ENCODE measurements at places on chromosomes 11 and 22.

DNA sequence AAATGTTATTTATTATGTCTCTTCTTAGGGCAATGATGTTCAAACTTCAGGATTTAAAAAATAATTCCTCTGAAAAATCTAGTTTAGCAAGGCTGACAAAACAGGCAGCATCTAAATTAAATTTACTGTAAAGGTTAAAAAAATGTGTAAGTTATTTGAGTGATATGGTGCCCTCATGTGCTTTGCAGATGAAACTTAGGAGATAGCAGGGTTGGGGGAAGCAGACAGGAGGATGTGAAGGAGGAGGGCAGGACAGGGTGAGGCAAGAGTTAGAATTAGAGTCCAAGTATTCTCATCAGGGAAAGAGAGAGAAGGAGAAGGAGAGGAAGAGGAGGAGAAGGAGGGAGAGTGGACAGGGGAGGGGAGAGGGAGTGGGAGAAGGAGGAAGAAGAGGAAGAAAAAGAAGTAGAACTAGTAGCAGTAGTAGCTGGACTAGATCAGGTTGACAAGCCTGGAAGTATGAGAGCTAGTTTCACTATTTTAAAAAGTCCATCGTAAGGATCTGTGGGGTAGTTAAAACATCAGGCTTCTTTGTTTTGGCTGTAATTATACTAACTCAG lies 141.2 kb upstream of the SESN3 start:
- DNase-seq, result no peak

- no peak for DNase-seq
These were observed 90.4 kb downstream of the WNT7B start for GRCh38 chr22:45886540-45886939.

- no peak for DNase-seq
These were observed 9.1 kb upstream of the OR10D3 start for GRCh38 chr11:124174001-124174583.

GRCh38 chr11:67167091-67167490 lies 48.0 kb downstream of the KDM2A start:
- DNase-seq, result no peak

GRCh38 chr11:2750682-2751522 lies 51.1 kb upstream of the KCNQ1OT1 start:
- DNase-seq, result no peak
